ENCODE measurements at places on chromosomes 13 and 19.

DNA sequence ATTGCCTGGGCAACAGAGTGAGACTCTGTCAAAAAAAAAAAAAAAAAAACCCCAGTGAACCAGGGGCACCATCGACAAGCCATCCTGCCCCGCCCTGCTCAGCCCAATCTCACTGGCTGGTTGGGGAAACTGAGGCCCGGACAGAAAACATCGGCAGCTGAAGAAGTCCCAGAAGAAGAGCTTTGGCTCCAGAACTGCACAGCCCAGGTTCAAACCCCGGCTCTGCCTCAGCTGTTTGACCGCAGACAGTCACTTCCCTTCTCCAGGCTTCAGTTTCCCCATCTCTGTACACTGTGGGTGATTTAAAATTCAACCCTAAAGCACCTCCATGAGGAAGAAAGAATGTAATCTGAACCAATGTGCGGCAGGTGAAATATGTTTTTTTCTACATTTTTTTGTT, 9.4 kb upstream of the SEMA6B start:
- DNase-seq, result no peak

GRCh38 chr13:111924678-111925075, 142.3 kb upstream of the SOX1 start:
- no peak for DNase-seq

- DNase-seq, result no peak
Observed at GRCh38 chr13:95251641-95252040, 49.6 kb downstream of the ABCC4 start.

GRCh38 chr19:15529774-15530372, 21.5 kb downstream of the CYP4F22 start:
- DNase-seq, result no peak

GRCh38 chr13:100842136-100842535, 167.5 kb upstream of the TMTC4 start:
- no peak for DNase-seq

DNA sequence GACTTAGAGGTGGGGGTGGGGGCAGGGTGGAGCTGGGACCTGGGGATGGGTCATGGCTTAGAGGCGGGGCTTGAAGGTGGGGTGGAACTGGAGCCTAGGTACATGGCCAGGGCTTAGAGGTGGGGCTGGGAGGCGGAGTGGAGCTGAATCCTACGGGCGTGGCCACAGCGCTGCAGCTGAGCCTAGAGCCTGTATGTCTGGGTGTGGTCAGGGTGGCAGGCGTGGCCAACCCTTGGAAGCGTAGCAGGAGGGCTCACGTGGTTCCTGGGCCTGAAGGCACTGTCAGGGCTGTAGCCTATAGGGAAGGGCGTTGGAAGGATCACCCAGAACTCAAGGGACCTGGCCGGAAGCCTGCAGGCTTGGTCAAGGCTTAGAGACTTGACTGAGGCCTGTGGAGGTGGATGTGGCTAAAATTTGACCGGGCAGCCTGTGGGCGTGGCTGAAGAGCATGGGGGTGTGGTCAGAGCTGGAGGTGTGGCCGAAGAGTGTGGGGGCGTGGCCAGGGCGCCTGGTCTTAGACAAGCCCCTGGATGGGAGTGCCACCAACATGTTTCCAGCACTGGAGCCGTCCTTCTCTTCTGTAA, 24.3 kb downstream of the COLGALT1 start:
- DNase-seq, result no peak

DNA sequence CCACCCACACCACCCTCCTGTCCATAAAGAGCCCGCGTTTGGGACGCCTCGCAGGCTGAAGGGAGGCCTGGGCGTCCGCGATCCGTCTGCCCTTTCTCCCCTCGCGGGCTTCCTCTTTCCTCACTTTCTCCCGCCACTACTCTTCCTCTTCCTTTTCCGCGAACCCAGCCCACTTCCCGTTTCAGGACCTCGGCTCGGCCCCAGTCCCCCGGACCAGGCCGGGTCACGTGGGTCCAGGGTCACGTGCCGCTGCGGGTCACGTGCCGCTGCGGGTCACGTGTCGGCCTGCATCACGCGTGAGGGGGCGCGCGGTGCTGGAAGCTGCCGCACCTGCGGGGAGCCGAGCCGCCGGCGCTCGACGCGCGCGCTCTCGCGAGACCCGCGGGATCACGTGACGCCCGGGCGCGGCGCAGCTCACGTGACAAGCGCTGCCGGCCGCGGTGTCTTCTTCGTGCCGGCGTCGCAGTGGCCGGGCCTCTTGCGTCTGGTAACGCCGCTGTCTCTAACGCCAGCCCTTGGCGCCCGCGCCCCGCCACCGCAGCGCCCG, at the start of gene LAMP1:
Gene LAMP1 (plus strand): TSS at position 417 of the 547 bp plus-strand sequence. CDS start 196 bp downstream, outside the sequence.
- DNase-seq, result peak; percentile 96

GRCh38 chr13:41455725-41456419, 1.5 kb upstream of the RGCC start:
- DNase-seq, result no peak

DNA sequence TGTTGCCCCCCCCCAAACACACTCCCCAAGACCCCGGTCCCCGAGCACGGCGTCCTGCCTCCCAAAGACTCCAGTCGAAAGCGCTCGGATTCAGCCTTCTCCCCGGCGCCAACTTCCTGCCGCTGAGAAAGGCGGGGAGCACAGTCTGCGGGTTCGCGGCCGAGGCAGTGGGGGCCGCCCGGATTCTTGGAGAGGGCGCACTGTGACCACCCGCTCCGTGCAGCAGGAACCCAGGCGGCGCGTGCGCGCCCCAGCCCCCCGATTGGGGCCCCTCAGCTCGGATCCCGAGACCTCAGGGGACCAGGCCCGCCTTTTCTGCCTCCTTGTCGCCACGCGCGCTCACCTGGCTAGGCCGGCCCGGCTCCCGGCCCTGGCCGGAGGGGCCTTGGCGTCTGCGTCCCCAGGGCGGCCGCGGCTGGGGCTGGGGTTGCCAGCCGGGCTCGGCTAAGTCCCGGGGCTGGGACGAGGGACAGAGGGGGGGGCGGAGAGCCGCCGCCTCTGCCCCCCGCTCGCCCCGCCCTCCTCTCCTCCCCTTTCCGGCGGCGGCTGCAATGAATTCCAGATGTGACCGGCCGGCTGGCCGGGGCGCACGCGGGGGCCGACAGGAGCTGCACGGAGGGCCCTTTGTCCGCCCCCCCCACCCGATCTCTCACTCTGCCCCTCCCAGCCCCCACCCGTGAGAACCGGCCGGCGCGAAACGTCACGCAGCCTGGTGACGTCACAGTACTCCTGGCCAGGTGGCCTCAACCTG, at the start of gene S1PR2:
Gene S1PR2 (minus strand): TSS at position 471 of the 751 bp plus-strand sequence. CDS start 6,426 bp downstream, outside the sequence.
- DNase-seq, result peak; percentile 69

DNA sequence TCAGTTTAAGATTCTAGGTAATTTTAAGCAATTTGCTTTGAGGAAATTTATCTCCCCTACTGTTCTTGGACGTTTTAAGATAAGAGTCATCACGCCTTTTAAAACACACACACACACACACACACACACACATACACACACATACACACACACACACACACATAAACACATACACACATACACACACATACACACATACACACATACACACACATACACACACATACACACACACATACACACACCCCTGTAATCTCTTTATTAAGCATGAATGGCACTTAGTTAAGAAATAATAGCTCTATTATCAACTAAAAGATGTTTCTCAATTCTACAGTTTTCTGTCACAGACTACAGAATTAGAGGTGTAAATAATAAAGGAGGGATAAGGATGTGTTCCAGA, 49.2 kb downstream of the EFNB2 start:
- DNase-seq, result no peak

GRCh38 chr13:100987948-100988347, 313.4 kb upstream of the TMTC4 start:
- DNase-seq, result no peak

DNA sequence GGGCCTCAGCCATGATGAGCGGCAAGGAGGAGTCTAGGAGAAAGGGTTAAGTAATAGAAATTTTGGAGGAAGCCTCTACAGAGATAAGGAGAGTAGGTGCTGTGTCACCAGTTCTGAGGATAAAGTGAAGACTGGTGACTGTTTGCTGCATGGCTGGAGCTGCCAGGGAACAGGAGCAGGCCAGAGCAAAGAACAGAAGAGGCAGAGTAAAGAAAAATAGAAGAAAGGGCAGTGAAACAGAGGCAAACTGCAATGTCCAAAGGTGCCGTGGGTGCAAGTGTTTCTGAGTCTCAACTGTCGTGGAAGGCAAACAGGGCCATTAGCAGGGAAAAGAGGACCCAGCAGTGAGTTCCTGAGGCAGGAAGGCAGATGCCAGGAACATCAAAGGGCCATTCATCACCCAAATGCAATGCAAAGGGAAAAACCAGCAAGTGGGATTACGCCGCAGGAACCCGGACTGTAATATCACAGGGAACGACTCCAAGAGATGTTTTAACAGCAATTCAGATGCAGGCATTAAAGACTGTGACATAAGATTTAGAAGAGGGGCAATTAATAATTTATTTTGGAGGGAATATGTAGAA, 318.3 kb downstream of the FOXO1 start:
- no peak for DNase-seq

GRCh38 chr19:47447470-47448359, 24.0 kb downstream of the SLC8A2 start:
- peak; percentile 46 for DNase-seq

- no peak for DNase-seq
Observed at GRCh38 chr19:46975011-46975924, 44.4 kb upstream of the NPAS1 start.

DNA sequence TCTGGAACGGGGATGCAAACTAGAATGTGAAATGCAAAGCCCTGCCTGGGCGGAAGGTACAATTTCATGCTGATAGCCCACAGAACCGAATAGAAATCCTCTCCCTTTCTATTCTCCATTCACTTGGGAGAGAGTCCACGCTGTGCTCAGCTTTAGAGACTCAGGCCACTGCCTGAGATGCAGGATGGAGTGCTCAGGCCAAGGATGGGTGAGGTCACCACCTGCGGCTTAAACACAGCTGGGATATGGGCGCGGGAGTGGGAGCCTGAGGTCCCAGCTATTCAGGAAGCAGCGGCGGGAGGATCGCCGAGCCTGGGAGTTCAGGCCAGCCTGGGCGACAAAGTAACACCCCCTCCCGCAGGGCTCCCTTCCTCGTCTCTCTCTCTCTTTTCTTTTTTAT, 446 bp upstream of the ZNF83 start:
- no peak for DNase-seq

- no peak for DNase-seq
Observed at GRCh38 chr19:33365691-33366090, 7.8 kb upstream of the CEBPG start.

DNA sequence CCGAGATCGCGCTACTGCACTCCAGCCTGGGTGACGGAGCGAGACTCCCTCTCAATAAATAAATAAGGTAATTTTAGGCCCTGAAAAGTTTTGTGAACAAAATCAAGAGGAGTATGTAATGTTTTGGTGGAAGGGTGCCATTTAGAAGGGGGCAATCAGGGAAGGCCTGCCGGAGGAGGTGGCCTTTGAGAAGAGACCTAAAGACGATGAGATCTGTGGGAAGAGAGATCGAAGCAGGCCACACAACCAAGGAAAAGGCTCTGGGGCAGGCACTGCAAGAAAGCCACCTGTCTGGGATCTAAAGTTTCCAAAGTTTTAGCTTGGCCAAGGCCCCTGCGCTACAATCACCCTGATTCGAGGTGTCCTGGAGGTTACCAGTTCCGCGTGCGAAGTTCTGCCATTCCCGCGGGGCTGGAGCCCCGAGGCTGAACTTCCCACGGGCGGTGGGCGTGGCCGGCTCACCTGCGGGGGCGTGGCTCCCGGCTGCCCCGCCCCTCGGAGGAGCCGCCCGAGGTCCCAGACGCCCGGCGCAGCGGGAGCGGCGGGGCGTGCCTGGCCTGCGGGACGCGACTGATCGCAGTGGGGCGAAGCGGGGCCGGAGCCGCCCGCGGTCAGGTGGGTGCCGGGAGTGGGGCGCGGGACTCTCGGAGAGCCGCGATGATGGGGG, at the start of gene KLC3:
Gene KLC3 (plus strand): TSS at position 519 of the 667 bp plus-strand sequence. CDS start 4,792 bp downstream, outside the sequence.
- DNase-seq, result no peak

DNA sequence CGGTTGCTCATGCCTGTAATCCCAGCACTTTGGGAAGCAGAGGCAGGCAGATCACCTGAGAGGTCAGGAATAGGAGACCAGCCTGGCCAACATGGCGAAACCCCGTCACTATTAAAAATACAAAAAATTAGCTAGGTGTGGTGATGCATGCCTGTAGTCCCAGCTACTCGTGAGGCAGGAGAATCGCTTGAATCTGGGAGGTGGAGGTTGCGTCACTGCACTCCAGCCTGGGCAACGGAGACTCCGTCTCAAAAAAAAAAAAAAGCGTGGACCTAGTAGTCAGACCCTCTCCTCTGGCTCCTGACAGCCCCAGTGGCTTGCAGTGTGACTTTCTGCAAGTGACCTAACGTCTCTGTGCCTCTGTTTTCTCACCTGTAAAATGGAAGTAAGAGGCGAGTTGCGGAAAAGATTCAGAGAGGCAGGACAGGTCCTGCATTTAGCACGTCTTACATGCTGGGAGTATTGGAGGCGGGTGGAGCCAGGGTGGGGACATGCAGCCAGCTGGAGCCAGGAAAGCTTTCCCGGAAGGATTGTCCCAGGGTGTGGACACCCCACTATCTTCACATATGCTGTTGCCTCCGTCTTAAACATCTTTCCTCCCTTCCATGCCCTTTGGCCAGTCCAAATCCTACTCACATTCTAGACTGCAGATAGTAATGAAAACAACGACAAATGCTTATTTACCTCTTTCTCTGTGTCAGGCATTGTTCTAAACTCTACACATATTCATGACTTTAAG, 2.9 kb downstream of the TUBB4A start:
- DNase-seq, result no peak

DNA sequence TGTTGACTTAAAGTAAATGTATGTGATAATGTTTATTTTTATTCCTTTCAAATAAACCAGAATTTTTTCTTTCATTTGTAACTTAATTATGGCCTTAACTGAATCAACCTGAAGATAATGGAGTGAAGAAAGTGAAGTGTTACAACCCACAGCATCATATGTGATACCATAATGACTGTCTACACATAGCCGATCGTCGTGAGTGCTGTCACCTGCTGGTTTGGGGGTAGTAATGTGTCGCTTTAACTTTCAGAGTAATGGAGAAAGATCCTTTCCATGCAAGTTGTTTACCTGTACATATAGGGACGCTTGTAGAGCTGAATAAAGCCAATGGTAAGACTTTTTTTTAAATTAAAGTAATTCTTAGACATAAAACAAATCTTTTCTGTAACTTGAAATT, 9.9 kb downstream of the CDC16 start:
- DNase-seq, result no peak

DNA sequence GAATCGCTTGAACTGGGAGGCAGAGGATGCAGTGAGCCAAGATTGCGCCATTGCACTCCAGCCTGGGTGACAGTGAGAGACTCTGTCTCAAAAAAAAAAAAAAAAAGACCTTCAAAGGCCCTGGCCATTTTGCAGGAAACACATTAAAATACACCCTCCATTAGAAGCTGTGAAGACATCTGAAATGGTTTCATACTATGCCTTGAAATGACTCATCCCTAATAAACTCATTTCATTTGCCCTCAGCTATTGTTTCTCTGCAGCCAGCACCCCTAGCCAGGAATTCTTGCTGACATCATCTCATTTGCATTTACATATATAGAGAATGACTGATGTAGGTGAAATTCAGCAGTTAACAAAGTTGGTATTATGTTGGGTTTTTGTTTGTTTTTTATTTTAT, 8.7 kb downstream of the EML2 start:
- no peak for DNase-seq

- peak; percentile 47 for DNase-seq
Observed at GRCh38 chr19:51702103-51702824, 9.1 kb downstream of the SPACA6 start.

All from T-helper 1 cell (primary cell).